ENCODE measurements at places on chromosomes 11 and 22.
A peak's percentile ranks its signal among the peaks of the same experiment; 100 is the strongest.

DNA sequence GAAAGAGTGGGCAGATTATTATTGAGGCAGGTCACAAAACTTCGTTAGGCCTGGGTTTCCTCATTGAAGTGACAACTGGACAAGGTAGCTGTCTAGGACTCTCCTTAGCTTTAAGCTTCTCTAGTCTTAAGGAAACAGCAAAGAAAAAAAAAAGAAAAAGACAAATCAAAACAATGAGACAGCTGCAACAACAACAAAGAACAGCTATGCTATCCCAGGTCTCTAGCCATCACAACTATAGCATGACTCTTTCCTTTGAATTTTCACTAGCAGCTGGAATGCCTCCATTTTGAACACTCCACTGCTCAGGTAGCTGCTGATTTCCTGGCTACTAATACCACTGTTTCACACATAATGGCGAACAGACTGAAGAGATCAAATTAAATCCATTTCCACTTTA, 302.4 kb upstream of the SORL1-AS1 start:
- DNase-seq: no peak

- DNase-seq: no peak
Observed at GRCh38 chr11:77278595-77279506, 22.6 kb downstream of the GDPD4 start.

- DNase-seq: no peak
Observed at GRCh38 chr11:40100162-40100553, 1359.3 kb downstream of the LRRC4C start.

DNA sequence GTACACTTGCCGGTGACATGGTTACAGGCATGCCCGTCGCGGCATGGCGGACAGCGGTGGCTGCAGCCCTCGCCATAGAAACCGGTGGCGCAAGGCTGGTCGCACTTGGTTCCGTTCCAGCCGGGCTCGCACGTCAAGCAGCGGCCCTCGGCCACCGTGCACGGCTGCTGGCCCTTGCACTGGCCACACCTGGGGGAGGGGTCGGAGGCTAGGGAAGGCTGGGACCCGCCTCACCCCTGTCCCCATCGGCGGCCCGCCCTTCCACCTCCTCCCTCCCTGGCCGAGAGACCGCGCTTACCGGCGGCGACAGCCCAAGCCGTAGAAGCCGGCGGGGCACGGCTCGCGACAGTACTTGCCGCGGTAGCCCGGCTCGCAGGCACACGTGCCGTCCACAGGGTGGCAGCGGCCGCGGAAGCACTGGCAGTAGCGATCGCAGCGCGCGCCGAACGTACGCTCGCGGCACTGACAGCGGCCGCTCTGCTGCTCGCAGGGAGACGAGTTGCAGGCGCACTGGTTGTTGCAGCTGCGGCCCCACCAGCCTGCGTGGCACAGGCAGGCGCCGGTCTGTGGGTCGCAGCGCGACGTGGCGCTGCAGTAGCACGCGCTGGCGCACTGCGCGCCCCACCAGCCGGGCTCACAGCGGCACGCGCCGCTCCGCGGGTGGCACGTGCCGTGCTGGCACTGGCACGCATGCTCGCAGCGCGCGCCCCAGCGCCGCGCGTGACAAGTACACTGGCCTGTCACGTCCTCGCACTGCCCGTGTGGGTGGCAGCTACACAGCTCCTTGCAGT, 6.7 kb downstream of the SCARF2 start:
- DNase-seq: peak; percentile 58

- peak; percentile 10 for DNase-seq
Observed at GRCh38 chr11:1881442-1882264, 10.0 kb downstream of the PRR33 start.

GRCh38 chr11:34633990-34634693, 13.2 kb downstream of the EHF start:
- peak; percentile 71 for DNase-seq
